ENCODE measurements at places on chromosomes 1 and 21.

DNA sequence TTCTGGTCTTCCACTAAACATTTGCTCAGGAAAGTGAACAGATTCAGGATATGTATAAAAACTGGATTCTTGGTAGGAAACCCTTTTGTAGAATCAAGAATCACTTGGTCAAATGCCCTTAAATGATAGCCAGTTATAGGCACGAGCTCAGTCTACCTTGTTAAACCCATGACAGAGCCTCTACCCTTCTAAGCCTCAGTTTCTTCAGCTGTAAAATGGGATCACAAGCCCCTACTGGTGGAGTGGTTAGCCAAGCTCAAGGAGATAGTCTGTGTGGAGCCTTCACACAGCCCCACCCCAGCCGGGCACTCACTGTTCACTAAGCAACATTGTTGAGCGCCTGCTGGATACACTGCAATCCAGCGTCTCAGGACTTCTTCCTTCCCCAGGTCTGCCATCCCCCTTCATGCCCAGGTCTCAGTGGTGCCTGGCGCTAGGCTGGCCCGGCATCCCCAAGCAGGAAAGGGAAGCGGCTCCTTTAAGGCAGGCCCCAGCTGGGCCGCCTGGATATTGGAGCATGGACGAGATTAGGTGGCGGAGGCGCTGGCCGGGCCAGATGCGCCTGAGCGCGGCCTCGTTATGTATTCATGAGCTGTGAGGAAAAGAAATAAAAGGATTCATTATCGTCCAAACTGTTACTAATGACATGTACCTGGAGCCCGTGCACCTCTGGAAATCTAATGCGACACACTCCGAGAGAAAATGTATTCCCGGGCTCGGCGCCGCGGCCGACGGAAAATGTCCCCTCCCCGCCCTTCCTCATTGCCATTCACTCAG is 75.6 kb downstream of the TAS1R2 start:
- no peak for DNase-seq

GRCh38 chr21:22758478-22758877 is 1760.3 kb downstream of the NCAM2 start:
- DNase-seq, result no peak

- no peak for DNase-seq
Observed at GRCh38 chr1:231019711-231020110, 20.3 kb downstream of the FAM89A start.

GRCh38 chr1:181646710-181647109 is 163.4 kb downstream of the CACNA1E start:
- no peak for DNase-seq

DNA sequence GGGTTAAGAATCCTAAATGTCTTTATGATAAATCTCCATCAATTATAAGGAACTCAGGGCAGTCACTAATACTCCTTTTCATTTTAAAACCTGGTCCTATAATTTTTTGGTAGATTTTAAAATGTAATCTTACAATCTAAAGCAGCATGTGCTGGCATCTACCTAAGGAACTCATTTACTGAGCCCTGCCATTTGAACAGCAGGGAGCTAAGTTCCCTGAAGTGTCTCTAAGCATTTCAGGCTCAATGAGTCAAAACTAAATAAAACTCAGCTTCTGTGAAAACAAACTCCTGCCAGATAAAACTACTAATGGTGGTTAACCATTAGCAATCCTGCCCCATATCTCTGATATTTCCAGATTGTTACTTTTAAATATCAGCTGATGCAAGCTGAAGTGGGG is 1371.8 kb upstream of the PRMT6 start:
- no peak for DNase-seq

DNA sequence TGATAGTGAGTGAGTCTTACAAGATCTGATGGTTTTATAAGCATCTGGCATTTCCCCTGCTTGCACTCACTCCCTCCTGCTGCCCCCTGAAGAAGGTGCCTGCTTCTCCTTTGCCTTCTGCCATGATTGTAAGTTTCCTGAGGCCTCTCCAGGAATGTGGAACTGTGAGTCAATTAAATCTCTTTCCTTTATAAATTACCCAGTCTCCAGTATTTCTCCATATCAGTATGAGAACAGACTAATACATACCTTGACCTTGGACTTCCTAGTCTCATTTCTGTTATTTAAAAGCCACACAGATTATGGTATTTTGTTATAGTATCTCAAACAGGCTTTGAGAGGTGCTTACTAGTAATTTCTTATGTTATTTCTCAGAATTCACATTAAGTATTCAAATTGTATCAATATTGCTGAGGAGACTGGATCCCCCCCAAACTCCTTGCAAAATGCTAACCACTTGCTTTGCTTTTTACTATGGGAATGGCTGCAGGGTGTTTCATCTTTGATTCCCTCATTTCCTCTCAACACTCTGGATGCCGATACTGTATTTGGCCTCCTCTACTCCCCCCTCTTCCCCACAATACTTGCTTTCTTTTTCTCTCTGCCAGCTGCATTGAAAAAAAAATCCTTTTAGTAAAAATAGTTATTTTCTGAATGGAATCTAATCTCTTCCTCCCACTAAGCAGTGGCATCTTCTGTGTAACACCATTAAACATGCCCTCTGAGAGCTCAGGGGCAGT is 96.9 kb upstream of the WLS start:
- DNase-seq, result no peak

GRCh38 chr21:38041493-38041892 is 125.2 kb upstream of the KCNJ6 start:
- DNase-seq, result no peak

DNA sequence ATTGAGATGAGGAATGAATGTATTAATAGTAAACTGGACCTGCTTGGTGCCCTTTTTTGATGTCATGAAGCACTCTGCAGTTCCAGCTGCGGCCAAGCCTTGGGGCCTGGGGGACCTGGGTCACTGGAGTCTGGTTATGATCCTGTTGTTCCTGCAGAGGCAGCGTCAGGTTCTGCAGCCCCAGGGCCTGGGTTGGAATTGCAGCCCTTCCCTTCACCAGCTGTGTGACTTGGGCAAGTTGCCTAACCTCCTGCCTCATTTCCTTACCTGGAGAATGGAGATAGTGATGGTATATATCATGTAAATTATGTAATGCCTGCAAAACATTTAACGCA is 9.1 kb upstream of the ATP5PO start:
- DNase-seq, result no peak

DNA sequence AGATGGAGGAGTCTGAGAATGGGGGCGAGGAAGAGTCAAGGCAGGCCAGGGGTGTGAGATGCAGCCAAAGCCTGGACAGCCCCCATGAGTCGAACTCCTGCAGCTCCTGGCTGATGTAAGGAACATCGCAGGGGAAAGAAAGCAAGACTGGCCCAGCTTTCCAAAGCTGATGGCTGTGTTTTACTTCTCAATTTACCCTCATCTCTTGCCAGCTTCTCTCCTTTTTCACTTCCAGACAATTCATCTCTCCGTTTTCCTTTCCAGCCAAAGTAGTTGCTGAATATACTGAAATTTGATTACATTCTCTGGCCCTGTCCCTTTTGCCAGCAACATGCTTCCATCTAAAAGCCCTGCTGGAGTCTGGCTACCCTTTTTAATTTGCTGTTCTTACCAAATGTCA is 40.0 kb upstream of the UBE2U start:
- DNase-seq, result no peak

DNA sequence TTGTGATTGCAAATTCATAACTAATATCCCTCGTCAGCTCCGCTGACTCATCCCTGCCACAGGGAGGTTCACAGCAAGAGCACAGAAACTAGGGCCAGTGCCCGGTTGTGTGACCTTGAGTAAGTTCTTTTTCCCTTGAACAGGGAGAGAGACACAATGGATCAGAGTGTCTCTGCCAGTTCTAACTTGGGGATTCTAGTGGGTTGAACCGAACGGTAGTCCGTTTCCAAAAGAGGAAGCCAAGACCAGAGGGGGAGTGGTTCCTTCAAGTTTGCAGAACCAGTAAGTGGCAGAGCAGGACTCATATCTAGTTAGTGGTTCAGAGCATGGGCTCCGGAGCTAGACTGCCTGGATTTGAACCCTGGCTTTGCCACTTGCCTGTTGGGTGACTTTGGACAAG is 4.9 kb upstream of the SHISA4 start:
- DNase-seq, result no peak

GRCh38 chr1:38831731-38832369 is 27.7 kb downstream of the RRAGC start:
- DNase-seq, result no peak

DNA sequence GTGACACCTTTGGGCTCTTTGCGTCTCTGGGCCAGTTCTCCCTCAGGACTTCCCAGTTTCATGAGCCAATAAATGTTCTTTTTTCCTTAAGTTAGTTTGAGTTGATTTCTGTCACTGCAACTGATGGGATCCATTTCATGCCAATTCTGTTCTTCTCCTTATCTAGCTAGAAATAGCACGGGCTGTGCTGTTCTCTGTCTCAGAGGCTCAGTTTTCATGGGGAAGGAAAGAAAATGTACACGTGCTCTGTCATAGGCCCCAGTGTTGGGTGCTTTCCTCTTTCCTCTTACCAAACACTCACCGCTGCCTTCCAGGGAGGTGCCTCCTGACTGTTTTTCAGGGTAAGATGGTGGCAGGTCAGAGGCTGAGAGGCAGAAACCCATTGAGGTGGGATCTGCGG is 43.2 kb upstream of the ACTL8 start:
- no peak for DNase-seq

DNA sequence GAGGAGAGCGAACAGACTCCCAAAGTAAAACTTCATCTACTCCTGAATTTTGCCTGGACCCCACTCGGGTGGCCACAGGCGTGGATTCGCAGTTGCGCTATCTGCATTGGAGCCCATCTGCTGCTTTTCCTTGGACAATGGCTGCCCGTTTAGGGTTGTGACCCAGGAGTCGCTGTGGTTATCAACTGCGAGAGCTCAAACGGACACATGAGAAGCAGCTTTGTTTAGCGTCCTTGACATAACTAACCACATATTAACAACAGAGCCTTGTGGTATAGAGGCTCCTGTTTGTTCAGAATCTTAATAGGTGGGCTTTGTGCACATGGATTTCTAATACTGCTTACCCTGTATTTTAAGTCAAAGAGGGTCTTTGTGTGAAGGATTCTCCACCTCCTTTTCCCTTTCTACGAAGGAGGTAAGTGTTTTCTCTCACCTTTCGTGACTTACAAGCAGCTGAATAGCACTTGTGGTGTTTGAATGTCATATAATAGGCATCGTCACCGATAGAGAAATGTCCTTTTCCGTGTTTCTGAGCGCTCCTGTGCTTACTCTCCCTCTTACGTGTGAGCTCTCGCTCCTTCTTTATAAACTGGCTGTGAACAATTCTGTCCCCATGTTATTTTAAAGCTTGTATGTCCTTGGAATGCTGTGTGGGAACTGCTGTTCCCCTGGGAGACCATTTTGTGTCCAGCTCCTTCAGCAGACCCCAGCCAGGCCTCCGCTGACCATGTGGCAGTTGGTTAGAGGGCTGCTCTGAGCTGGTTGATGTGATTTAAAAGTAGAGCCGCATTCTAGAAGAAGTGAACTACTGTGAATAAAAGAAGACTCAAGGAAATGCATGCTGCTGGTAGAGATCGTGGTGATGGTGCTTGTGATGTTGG is 441.4 kb downstream of the RPS6KC1 start:
- DNase-seq, result no peak

GRCh38 chr1:223547316-223548114 is 118.0 kb downstream of the CAPN8 start:
- DNase-seq, result no peak

DNA sequence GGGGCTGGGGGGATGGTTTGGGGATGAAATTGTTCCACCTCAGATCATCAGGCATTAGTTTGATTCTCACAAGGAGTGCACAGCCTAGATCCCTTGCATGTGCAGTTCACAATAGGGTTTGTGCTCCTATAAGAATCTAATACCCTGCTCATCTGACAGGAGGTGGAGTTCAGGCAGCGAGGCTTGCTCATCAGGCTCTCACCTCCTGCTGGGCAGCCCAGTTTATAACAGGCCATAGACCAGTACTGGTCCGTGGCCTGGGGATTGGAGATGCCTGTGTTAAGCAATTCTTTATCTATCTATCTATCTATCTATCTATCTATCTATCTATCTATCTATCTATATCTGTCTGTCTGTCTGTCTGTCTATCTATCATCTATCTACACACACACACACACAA is 525.3 kb upstream of the DAB1 start:
- no peak for DNase-seq

Measured in activated CD4-positive, alpha-beta T cell treated with anti-CD3 and anti-CD28 coated beads, Interleukin-2, amount 50 U/mL, for 1 hour (primary cell).